Left renal pelvis (tissue), 4 donors: ENCODE measurements at places on chromosomes 16 and 17.

DNA sequence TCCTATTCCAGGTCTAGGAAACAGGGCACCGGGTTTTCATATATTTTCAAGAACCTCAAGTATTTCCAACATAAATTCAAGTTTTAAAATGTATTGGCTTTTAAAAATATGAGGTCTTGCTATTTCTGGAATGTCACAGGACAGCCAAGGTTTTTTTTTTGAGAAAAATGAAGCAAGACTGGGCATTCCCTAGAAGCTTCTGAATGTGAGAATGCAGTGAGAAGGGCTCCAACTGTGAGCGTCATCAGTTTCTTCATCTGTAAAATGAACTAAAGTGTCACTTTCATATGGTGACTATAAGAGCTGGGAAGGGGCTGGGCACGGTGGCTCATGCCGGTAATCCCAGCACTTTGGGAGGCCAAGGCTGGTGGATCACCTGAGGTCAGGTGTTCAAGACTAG lies 455.8 kb upstream of the MAF start:
- DNase-seq = no peak

GRCh38 chr17:43018008-43018853 lies 4.0 kb downstream of the VAT1 start:
- DNase-seq = no peak

DNA sequence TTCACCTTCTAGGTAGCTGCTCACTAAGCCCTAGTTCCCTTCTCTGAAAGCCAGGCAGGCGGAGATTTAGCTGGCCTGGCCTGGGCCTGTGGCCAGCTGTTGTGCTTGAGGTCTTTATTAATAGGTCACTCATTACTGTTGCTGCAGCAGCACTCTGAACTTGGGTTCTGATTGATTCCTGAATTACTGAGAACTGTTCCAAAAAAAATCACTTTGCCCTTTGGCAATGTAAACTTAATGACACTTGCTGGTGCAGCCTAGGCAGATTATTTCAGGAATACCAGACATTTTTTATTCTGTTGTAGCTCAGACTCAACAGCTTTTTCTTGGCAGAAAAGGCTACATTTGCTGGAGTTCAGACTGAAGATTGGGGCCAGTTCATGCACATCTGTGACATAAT lies 2.7 kb downstream of the TOM1L1 start:
- DNase-seq = no peak

DNA sequence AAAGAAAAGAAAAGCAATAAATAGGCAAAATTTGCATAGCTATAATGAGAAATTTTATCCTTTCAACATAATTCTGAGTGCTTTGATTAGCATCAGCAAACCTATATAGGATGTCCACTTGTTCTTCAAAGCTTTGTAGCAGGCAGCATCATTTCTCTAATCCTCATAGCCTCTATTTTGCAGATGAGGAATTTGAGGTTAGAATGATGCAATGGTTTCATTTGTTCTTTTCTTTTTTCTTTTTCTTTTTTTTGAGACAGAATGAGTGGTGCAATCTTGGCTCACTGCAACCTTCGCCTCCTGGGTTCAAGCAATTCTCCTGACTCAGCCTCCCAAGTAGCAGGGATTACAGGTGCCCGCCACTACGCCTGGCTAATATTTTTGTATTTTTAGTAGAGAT lies 594.4 kb downstream of the TOX3 start:
- no peak for DNase-seq

DNA sequence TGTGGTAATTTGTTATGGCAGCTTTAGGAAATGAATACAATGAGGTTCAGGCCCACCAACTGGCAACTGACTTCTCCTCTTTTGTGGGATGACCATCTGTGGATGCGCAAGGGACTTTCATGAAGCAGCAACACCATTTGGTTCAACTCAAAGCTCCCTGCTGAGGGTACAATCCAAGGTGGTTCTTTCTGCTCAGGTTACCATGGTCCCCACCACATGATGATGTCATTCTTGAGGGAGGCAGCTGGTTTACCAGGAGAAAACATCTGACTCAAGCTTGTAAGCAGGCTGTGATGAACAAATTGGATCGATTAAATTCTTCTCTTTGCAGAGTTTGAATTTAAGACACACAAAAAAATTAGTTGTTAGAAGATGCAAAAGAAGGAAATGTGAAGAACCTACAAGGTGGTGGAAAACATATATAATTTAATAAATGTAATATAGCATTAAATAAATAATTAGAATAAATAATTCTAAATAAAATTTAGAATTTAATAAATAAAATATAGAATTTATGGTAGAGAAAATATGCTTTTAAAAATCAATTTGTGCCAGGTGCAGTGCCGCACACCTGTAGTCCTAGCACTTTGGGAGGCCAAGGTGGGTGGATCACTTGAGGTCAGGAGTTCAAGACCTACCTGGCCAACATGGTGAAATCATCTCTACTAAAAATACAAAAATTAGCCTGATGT lies 67.6 kb upstream of the ANKFN1 start:
- DNase-seq = no peak

GRCh38 chr17:2695243-2695960 lies 16.2 kb downstream of the CLUH start:
- DNase-seq = no peak

DNA sequence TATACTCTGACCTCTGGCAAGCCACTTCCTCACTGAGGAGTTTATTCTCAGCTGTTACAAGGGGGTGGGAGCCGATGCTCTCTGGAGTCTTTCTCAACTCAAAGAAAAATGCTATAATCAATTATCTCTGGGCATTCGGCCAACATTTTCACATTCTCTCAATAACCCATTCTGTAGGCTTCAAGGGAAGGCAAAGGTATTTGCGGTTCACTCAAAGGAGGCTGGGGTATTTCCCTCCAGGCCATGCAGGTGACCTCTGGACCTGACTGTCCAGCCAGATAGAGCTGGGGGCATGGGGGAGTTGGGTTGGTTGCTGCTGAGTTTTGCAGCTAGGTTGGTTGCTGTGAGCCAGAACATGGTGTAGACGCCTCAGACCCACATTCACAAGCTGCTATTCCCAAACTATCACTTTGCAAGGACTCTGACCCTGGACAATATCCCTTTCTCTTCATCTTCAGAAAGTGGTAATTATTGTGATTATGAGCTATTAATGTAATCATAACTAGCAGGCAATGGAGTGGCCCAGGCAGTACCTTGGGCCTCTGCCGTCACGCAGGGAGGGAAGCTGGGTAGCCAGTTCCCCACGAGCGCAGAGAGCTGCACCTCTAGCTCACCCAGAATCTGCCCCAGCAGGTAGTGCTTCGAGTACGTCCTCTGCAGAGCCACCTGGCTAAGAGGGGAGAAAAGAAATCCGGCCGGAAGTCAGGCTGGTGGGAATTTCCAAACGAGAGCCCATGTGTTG lies 42.1 kb downstream of the AIPL1 start:
- DNase-seq = no peak

DNA sequence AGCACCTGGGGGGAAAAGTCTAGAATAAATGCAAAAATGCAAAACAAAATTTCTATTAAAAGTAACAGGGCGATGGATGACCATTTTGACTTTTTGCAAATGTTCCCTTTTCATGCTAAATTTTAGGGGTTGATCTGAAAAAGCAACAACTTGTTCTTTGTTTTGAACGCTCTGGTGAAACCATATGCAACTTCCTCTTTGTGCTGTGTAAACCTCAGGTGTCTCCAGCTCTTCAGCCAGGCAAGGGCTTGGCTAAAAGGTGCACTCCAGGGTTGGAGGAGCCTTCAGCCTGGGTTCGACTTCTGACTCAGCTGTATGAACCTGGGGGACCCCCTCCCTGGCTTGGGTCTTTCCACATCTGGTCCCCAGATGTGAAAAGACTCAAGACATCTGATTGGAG lies 9.5 kb downstream of the IRF8 start:
- DNase-seq = no peak

DNA sequence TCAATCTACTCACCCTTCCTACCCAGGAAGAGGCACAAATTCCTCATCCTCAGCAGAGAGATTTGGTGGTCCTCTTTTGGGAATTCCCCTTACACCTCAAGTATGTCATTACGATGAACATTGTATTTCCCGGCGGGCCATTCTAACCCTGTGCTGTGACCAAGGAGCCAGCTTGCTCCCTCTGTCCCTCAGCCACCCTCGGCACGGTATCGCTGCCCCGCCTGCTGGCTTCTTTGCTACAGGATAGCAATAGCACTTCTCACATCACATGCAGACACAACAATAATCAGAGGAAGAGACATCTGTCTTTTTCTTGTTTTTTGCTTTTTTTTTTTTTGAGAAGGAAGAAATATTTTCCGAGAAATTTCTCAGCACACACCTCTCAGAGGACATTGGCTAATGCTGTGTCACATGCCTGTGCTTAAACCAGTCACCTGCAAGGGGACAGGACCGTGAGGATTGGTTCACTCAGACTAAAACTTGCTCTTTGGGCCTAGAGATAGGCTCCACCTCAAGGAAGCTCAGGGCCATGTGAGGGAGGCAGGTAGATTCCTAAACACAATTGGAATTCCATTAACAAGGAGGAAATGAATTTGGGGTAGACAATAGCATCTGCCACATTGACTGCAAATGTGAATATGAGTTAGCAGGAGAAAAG lies 41.2 kb downstream of the TMC5 start:
- no peak for DNase-seq

- no peak for DNase-seq
These were observed 96.9 kb downstream of the ADCY9 start for GRCh38 chr16:4019371-4019791.

DNA sequence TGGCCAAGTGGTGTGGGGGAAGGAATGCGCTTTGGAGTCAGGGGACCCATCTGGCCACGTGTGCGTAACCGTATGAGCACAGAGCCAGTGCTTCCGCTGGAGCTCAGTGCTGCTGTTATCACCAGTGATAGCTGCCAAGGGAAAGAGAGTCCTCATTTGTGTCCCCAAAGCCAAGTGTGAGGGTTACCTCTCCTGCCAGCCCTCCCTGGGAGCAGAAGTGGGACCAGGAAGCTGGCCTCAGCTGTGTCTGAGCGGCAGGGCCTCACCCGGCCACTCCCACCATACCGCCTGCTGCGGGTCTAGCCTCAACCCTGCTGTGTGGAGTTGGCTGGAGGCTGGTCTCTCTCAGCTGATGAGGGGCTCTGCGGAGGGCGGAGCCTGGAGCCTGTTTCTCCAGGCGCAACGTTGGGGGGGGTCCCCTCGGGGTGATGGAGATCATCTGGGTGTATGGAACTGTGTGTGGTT lies 44.5 kb downstream of the MEAK7 start:
- no peak for DNase-seq

GRCh38 chr16:81276323-81276722 lies 37.8 kb downstream of the BCO1 start:
- DNase-seq = no peak

- no peak for DNase-seq
These were observed 26.5 kb downstream of the ZSWIM7 start for GRCh38 chr17:15973016-15973415.

DNA sequence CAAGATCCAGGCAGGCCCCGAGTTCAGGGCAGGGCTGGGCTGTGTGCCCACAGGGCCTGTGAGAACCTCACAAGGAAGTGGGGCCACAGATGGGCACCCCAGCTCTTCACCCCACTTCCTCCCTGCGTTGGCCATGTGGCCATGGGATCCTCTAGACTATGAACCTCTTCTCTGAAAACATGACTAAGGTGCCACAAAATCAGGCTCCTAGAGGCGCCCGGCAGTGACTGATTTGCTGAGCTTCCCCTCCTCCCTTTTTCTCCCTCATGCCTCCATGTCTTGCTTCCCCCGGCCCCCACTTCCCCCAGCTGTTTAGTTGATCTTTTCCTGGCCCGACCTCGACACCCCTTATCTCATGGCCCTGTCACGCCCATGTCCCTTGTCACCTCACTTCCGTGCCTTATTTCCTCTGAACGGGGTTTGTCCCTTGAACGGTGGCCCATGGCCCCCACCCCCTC lies 87.1 kb downstream of the KCNJ12 start:
- no peak for DNase-seq

- no peak for DNase-seq
These were observed 173.3 kb downstream of the PMP22 start for GRCh38 chr17:15091825-15092224.

DNA sequence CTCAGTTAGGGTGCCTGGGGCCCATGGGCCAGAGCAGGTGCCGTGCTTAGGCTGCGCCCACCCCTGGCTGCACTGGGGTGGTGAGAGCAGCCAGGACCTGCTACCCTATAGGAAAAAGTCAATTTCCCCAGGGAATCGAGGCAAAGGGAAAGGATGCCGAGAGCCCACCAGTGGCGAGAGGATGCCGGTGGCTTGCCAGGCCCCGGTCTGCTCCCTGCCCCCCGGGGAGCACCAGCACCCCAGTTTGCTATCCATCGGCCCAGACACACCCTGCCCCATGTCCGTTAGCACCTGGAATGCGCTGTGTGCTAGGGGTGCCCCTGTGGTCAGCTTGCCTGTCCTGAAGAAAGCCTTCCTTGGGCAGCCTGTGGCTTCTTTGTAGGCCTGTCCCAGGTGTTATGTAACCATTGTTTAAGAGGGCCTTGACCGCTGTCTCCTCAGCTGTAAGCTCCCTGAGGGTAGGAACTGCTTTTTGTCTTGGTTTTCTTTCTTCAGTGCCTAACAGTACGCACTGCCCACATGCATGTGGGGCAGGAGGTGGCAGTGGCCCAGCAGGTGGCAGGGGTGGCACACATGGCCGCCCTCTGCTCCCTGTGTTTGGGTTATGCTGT lies 40.8 kb downstream of the NT5M start:
- no peak for DNase-seq

- DNase-seq = no peak
These were observed 144.5 kb downstream of the GRIN2A start for GRCh38 chr16:10037751-10038150.

DNA sequence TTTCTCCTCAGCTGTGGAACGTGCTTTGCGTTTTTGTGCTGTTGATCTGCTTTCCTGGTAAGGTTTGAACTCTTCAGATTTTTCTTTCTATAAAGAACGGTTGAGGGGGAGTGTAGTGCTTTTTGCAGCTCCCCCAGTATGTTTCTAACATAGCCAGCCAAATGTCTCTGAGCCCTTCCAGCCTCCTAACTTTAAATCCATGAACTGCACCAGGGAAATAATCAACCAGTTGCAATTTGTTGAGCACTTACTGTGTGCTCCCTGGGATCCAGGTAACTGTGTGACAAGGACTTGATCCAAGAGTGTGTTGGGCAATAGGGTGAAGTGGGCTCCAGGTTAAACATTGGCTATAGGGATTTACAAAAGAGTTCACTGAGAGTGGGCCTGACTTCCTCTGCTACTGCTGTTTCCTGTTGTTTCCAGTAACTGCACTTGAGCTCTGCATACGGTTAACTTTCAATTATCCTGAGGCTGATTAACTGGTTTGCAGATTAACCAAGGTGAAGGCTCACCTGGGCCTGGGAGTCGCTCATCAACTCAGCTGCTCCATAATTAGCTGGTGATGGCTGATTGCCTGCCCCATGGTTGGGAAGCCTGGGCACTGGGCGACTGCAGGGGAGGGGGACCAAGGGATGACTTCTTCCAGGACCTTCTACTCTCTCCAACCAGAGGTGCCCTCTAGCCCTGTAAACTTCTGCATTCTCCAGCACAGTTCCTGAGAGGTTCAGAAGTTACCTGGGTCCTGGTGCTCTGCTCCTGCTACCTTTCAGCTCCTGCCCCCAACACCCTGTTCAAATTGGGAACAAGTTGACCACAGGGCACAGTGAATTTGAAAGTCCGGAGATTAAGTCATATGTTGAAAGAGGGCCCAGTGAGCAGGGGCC lies 19.5 kb downstream of the HLF start:
- peak; percentile 59 for DNase-seq
